ENCODE measurements at places on chromosomes 1 and 21.

DNA sequence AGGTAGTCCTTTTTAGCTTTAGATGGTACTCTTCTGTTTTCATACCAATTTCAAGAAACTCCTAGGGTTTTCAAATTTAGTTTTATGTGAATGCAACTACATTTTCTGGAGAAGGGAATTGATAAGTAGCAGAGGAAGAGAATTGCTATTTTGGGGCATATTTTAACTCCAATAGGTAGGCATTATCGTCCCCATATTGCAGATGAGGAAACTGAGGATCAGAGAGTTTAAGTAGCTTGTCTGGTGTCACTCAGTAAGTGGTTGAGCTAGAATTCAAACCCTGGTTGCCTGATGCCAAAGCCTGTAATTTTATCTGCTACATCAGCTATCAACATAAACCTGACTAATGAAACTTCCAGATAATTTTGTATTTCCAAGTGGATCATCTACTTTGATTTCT is 1.9 kb downstream of the NFYC start:
- DNase-seq, result no peak

DNA sequence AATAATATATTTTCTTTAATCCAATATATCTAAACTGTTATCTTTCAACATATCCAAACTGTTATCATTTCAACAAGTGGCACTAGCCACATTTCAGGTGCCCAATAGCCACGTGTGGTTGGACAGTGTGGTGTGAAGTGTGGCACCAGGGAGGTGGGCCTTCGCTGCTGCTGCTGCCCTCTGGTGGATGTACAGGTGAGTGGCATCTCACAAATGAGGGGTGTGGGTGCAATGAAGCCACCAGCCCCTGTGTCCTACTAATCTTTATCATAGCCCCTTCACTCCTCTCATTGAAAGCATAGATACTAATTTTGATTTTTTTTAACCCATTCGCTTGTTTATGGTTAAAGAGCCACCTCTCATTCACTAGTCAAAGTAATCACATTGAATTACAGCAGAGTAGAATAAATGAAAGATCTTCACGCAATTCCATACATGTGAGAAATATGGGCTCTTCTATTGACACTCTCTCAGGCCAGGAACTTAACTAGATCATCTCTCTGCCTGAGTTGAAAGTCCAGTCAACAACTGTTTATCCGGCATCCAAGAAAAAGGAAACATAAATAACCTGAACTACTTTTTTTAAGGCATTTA is 499.2 kb downstream of the OMA1 start:
- no peak for DNase-seq

GRCh38 chr1:119133987-119134386 is 6.5 kb downstream of the WARS2 start:
- DNase-seq, result no peak

DNA sequence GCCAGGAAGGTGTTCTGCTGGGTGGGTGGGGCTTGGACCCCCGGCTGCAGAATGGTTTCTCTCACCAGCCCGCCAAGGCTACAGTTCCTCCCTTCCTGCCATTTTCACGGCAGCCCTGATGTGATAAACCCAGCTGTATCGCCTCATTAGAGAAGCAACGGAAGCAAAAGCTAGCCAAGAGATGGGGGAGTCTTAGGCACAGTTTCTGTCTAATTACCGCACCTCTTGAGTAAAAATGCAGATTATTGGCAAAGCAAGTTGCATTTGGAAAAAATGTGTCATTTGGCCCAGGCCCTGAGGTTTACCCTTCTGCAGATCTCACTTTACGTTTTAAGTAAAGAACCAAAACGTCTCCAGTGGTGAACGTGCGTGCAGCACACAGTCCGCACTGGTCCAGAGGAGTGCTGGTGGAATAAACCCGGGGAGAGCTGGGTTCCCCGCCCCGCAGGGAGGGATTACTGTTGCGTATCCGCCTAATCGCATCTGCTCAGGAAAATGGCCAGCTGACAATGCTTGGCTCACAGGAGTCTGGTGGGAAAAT is 109.9 kb downstream of the GALNT2 start:
- peak; percentile 86 for DNase-seq

- DNase-seq, result peak; percentile 50
Measured at GRCh38 chr1:33190701-33191100, 8.9 kb upstream of the TRIM62 start.

- DNase-seq, result no peak
Measured at GRCh38 chr1:166410083-166410385, 243.2 kb upstream of the FAM78B start.

DNA sequence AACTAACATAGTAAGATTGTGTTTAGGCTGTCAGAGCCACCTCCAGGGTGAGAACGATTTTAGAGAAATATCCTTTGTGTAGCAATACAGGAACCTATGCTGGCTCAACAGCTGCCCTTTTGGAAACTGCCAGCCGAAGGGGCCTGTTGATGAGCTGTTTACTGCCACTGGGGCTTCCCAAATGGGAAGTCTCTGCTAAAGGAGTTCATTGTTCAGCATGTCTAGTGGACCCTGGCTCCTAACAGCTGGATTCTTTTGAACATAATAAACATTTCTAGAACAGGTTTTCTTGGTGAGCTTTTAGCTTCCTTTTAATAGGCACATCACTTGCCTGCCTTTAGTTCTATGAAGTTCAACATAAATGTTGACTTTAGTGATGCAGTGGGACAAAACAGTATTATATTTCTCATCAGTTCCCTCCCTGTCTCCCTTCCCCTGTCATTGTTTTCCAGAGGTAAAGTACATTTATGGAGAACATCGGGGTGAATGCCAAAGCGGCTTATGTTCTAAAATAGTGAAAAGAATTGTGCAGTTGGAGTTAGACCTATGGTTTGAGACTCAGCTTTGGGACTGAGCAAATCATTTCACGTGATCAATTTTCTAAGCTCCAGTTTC is 57.4 kb downstream of the UCK2 start:
- no peak for DNase-seq

DNA sequence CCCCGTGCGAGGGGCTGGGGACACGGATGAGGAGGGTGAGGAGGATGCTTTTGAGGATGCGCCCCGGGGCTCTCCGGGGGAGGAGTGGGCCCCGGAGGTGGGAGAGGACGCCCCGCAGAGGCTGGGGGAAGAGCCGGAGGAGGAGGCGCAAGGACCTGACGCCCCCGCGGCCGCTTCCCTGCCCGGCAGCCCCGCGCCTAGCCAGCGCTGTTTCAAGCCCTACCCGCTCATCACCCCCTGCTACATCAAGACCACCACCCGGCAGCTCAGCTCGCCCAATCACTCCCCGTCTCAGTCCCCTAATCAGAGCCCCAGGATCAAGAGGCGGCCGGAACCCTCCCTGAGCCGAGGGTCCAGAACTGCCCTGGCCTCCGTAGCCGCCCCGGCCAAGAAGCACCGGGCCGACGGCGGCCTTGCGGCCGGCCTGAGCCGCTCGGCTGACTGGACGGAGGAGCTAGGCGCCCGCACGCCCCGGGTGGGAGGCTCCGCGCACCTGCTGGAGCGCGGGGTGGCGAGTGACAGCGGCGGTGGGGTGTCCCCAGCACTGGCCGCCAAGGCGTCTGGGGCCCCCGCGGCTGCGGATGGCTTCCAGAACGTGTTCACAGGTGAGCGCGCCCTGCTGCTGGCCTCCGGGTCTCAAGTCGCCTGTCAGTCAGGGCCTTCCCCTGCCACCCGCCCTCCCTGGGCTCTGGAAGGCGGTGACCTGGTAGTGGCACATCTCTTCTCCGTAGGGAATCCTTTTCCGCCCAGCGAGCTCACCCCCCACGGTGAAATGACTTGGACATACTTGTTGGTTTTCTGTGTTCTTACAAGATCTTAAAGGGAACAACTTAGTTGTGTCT is 1.7 kb downstream of the FMN2 start:
- DNase-seq, result no peak

GRCh38 chr1:6421266-6421665 is 1.5 kb upstream of the HES2 start:
- DNase-seq, result no peak

- DNase-seq, result no peak
Measured at GRCh38 chr1:61446531-61446991, 278.4 kb downstream of the TM2D1 start.

- no peak for DNase-seq
Measured at GRCh38 chr1:216599851-216600250, 123.4 kb downstream of the ESRRG start.
